Tibial artery (tissue), 4 donors: ENCODE measurements at places on chromosomes 1 and 21.

GRCh38 chr1:165840423-165840822, 13.0 kb downstream of the UCK2 start:
- DNase-seq, result no peak
- H3K4me3 ChIP-seq, result no peak overlapping the region
- no peak overlapping the region for H3K27ac ChIP-seq
- H3K27me3 ChIP-seq, result no peaks in the 10 kb centered on the region
- H3K36me3 ChIP-seq, result no peaks in the 10 kb centered on the region

DNA sequence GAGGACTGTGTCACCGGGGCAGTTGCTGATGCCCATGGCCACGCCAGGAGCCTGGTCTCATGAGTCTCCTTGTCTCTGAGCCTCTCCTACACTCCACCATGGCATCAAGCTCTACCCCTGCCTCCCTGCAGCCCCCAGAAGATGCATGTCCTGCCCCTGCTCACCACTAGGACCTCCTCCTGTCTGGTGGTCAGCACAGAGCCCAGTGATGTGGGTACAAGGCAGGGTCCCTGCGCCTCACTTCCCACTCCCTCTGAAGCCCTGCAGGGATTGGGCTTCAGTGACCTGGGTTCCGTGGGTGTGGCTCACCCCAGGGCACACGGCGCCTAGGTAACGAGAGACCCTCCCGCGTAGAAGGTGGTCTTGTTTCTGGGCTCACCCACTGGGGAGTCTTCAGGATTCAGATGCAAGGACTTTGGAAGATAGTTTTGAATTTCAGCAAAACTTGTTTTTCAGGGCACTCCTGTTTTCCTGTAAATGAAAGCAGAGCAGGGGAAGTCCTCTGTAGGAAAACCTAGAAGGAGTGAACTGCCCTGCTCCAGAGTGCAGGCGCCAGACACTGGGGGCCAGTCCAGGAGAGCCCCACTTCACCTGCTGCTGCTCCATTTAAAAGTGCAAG, 2.8 kb downstream of the COL18A1 start:
- no peaks in the 10 kb centered on the region for H3K36me3 ChIP-seq
- peak overlapping the region; percentile 74 for H3K4me3 ChIP-seq
- no peaks in the 10 kb centered on the region for H3K4me1 ChIP-seq
- H3K27ac ChIP-seq, result peak overlapping the region; percentile 98
- DNase-seq, result peak; percentile 68

GRCh38 chr1:225580238-225581099, 72.5 kb downstream of the ENAH start:
- peaks cover 38% of the 10 kb centered on the region for H3K4me1 ChIP-seq
- DNase-seq, result no peak
- peak overlapping the region; percentile 54 for H3K27ac ChIP-seq
- no peaks in the 10 kb centered on the region for H3K36me3 ChIP-seq

DNA sequence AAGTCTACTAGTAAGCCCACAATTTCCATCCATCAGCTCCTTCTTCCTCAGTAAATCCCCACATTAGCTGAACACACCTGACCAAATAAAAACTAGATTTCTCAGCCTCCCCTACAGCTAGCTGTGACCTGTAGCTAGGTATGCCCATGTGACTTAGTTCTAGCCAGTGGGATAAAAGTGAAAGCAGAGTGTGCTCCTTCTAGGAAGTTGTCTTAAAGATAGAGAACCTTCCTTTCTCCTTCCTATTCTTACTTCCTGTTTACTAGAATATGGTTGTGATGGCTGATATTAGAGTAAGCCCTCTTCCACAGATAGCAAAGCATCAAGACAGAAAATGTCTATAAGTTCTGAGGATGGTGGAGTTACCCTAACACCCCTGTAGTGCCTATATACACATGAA, 67.0 kb downstream of the PIK3R3 start:
- H3K27me3 ChIP-seq, result no peaks in the 10 kb centered on the region
- H3K4me1 ChIP-seq, result no peaks in the 10 kb centered on the region
- H3K4me3 ChIP-seq, result no peak overlapping the region
- no peak overlapping the region for H3K27ac ChIP-seq
- H3K36me3 ChIP-seq, result no peaks in the 10 kb centered on the region

- no peak overlapping the region for H3K27ac ChIP-seq
- no peaks in the 10 kb centered on the region for H3K36me3 ChIP-seq
Observed at GRCh38 chr1:198492872-198493271, 47.6 kb downstream of the ATP6V1G3 start.

DNA sequence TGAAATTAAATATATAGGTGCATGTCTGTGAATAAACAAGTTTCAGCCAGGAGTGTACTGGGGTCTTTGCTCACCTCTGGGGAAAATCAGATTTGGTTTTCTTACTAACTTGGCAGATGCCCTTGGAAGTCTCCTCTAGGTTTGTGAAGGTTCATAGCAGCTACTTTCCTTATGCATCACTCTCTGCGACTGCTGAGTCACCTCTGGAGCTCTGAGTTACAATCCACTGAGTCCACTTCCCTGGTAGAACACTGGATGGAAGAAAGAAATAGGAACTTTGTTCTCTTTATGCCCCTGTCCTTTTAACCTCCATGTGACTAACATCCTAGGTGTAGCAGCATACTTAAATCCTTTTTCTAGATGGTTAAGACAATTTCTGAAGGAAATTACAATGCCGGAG, 4.4 kb upstream of the FASLG start:
- H3K27ac ChIP-seq, result no peak overlapping the region
- H3K4me1 ChIP-seq, result no peaks in the 10 kb centered on the region
- no peaks in the 10 kb centered on the region for H3K27me3 ChIP-seq
- H3K4me3 ChIP-seq, result no peak overlapping the region

DNA sequence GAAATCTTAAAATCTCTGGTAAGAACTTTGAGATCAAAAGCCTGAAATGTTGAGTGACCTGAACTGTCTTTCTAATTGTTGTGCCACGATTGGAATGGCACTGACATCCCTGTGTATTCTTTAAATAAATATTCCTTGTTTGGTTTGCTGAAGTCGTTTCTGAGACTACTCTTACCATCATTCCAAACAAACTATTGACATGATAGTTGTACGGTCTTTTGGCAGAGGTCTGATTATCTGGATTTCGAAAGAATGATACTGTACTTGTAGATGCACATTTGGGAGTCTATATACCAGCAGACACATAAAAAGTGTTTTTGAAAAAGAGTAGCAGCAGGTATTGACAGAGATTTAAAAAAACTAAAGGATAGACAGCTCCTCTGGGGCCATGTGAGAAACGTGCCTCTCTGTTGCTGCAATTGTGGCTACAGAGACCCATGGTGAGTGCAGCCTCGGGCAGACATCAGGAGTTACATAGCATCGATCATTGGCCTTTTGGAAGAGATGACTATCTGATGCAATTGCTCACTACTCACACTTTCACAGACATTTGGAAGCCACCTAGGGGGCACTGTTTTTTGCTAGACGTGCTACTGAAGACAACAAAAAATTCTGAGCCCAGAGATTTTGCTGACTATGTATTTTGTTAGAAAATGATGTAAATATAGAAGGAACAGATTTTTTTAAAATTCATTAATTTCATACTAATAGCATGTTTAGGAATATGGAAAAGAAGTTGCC, 464.5 kb downstream of the KCNT2 start:
- H3K27ac ChIP-seq, result no peak overlapping the region
- no peaks in the 10 kb centered on the region for H3K4me1 ChIP-seq
- H3K27me3 ChIP-seq, result no peaks in the 10 kb centered on the region
- no peak for DNase-seq
- H3K36me3 ChIP-seq, result no peaks in the 10 kb centered on the region
- H3K4me3 ChIP-seq, result no peak overlapping the region
